ENCODE measurements at places on chromosomes 5 and 9.

DNA sequence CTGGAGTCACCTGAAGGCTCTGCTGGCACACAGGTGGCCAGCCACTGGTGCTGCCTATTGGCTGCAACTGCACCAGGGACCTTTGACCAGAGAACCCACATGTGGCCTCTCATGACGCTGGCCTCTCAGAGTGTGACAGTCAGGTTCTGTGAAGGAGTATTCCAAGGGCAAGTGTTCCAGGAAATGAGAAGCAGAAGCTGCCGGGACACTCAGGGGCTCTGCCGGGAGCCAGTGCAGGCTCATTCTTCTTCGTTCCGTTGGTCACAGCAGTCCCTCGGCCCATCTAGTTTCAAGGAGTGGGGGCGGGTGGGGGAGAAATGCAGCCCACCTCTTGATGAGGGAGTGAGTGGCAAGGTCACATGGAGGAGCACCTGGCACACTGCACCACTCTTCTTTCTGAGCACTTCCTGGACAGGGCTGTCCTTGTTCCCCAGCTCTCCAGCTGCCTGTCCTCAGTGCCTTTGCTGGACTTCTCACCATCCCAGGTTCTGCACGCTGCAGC lies 237.5 kb downstream of the GADD45G start:
- DNase-seq, result no peak

DNA sequence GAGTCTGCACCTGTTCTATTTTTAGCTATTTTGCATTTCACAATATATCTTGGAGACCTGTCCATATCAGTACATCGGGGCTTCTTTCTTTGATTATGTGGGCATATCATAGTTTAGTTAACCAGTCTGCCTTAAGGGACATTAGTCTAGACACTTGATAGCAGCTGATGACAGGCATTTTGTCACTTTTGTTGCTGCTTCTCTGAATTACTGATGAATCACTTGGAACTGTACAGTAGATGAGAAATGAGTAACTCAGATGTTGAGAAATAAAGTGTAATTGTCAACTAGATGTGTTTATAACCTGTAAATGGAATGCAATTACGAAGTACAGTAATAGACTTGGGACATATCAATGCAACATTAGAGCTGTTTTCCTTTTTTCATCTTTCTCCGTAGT lies 7.1 kb downstream of the ZFP2 start:
- no peak for DNase-seq

DNA sequence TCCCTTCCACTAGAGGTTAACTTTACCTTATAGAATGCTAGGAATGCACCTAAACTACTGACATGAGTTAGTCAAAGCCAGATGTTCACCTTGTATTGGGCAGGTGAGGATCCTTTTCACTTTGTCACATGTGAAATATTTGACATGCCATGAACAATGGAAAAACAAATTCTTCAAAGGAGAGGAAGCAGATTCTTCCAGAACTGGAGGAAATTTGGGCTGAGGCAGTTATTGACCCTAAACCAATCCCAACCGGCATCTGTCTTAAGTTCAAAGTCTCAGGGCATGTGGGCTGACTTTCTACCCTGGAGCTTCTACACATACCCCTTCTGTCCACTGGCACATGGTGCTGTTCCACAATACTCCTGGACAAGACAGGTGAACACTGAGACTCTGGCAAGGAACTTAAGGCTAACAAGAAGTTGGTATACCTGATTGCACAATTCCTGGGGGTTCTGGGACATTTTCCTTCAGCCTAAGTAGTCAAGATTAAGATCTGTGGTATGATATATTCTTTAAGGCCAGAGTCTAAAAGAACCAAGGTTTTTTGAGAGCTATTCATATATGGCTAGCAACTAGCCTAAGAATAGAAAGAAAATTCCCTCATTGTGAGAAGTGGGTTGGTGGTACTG lies 2.6 kb downstream of the VLDLR start:
- no peak for DNase-seq

GRCh38 chr5:158614951-158615350 lies 484.8 kb downstream of the EBF1 start:
- DNase-seq, result no peak

GRCh38 chr9:124854822-124855221 lies 1.6 kb downstream of the WDR38 start:
- no peak for DNase-seq

GRCh38 chr9:18390393-18390792 lies 83.6 kb upstream of the ADAMTSL1 start:
- DNase-seq, result no peak

GRCh38 chr9:76591256-76591950 lies 132.4 kb downstream of the GCNT1 start:
- no peak for DNase-seq

DNA sequence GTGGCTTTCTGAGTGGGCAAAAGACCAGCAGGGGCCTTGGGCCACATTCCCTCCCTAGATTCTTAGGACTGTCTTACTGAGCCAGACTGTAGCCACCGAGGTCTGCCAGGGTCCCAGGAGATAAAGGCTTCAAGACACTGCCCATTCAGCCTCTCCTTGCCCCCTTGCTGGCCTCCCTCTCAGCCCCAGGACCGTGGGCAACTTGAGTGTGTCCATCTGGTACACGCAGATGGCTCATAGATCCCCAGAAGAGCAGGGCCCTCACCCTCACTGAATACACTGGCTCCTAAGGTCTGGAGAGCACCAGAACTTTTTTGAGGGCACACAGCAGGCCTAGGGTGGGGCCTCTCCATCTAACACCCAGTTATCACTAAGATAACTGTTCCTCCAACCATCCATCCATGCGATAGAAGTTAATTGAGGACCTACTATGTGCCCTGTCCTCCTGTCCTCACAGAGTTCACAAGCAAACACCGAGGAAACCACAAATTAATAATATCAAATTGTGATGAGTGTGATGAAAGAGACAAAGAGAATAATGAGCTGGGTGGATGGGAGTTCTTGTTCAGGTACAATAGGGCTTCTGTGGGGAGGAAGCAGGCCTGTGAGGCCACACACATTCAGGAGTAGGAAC lies 4.9 kb upstream of the PDGFRB start:
- no peak for DNase-seq

DNA sequence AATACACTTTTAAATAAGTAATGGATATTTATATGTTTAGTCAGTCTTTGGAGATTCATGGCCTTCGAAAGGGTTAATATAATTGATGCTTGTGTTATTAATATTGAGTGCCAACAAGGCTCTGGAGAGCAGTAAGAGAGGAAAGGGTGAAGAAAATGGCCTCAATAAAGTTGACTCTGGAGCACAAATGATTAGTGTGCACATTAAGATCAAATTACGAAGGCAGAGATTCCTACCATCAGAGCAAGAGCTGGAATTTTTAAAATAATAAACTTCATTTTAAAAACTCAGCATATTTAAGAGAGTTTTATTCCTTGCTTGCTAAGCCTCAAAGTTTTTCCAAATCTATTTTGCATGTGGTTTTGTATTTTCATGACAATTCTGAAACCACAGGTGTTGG lies 14.8 kb downstream of the SLC44A1 start:
- no peak for DNase-seq

GRCh38 chr9:83533296-83533695 lies 4.9 kb downstream of the FRMD3 start:
- no peak for DNase-seq

DNA sequence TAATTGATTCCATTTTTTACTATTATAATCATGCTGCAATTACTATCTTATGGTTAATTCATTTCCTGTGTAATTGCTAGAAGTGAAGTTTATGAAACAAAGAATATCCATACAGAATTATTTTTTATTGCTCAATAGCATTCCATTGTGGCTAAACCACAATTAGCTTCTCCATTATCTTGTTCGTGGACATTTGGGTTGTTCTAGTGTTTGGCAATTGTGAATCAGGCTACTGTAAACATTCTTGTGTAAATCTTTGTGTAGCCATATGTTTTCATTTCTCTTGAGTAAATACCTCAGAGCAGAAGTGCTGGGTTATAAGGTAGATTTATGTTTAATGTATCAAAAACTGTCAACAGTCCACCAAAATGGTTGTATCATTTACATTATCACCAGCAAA lies 341.1 kb downstream of the MAT2B start:
- no peak for DNase-seq

GRCh38 chr5:110852053-110852452 lies 113.2 kb downstream of the SLC25A46 start:
- no peak for DNase-seq

GRCh38 chr5:71972777-71973473 lies 134.3 kb upstream of the MAP1B start:
- DNase-seq, result no peak

GRCh38 chr9:136602193-136602885 lies 56.5 kb upstream of the NOTCH1 start:
- no peak for DNase-seq

DNA sequence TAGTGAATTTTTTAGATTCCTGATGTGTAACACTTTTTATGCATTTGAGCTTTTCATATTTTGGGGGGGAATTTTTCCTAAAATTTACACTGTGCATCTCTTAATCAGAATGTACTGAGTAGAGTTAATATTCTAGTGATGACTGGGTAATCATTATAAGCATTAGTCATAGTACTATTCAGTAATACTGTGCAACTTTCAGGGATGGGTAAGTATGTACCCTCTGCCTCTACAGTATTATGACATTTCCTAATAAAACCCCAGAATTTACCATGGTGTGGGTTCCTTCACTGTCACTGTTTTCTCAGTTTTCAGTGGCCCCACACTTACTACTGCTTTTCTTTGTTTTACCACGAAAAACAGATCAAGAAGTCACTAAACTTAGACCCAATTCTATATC lies 2.8 kb upstream of the CMYA5 start:
- DNase-seq, result no peak

- DNase-seq, result no peak
These were observed 43.2 kb downstream of the RFK start for GRCh38 chr9:76351006-76351405.

- DNase-seq, result no peak
These were observed 147.6 kb downstream of the SEMA5A start for GRCh38 chr5:9398227-9398626.

DNA sequence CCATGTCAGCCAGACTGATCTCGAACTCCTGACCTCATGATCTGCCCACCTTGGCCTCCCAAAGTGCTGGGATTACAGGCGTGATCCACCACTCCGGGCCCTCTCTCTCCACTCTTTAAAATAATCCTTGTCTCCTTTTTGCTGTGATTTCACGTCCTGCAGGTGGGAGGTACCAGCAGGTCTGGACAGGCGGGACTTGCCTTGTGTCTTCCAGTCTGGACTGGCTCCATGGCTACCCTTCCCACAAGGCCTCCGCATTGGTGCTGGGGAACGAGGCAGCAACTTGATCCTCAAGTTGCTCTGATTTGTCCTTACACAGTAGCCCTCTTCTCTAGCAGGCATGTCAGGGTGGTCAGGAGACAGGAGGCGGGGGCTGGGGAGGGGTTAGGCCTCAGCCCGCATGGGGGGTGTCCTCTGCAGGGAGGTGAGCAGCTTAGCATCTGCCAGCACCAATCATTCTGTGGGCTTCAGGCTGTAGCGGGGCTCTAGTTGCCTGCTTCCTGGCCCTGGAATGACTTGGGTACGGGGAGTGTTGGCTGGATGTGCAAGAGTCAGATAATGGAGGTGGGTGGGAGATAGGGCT lies 54.3 kb downstream of the TENT4A start:
- DNase-seq, result no peak

GRCh38 chr5:117065800-117066199 lies 491.2 kb upstream of the SEMA6A start:
- no peak for DNase-seq

GRCh38 chr5:151026088-151026487 lies 5.7 kb downstream of the GPX3 start:
- no peak for DNase-seq

DNA sequence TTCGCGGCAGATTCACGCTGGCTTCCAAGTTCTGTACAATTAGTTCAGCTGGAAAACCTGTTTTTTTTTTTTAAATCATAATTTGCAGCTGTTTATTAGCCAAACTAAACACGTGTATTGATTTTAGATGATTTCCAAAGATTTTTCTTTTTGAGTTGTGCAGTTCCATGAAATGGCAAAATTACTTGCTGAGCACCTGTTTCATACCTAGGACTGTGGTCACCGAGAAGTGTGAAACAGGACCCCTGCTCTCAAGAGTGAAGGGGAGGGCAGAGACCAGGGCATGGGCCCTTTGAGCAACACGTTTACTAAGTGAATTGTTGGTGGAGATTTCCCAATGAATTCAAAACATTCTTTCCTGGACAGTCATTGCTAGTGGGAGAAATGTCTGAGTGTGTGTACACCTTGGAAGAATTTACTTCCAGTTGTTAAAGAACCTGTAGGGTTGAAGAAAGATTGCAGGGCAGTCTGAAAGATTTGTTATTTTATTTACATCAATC lies 688 bp downstream of the SNX24 start:
- no peak for DNase-seq

DNA sequence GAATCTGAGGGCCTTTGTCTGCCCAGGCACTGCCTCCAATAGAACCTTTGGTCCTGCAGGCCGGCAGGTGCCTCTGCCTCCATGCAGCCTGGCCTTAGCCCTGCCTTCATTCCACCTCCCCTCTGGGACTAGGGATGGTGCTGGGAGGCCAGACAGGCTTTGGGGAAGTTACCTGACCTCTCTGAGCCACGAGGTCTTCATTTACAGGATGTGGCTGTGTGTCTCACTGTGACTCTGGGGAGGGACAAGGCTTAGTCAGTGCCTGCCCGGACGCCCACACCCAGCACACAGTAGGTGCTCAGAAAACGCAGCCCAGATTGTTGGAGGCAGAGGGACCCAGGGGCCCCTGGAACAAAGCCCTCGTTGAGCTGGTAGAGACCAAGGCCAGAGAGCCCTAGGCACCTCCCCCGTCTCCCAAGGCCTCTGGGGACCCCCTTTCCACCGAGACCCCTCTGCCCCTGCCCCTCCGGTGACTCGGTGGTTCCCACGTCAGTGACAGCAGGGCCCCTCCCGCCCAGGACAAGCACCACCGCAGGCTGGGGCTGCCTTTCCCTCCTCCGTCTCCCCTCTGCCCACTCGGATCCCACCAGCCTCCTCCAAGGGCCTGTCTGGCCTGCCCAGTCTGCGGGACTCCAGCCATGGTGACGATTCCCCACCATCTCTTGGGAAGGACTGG lies 46.9 kb upstream of the EGFL7 start:
- DNase-seq, result no peak
